ENCODE measurements at places on chromosomes 2 and 18. TPM values are rescaled to one million over a fixed set of nuclear protein-coding genes. Genes with fewer than 3 reads are reported as not detected.

SCN7A gene
- total RNA-seq: 16.4 TPM

HRH4 gene
- under 0.01 TPM for total RNA-seq

DES gene
- 1.6 TPM for total RNA-seq

CCDC178 gene
- 0.29 TPM for total RNA-seq

BUB1 gene
- 65.7 TPM for total RNA-seq

RGPD4 gene
- total RNA-seq: not detected

GNAL gene
- total RNA-seq: 0.15 TPM

MRO gene
- under 0.01 TPM for total RNA-seq

POTEC gene
- not detected for total RNA-seq

COLEC11 gene
- not detected for total RNA-seq

TTN gene
- total RNA-seq: 0.50 TPM

FIGN gene
- total RNA-seq: 1.2 TPM

FEV gene
- total RNA-seq: under 0.01 TPM

CFC1 gene
- total RNA-seq: not detected

HYCC2 gene
- 8.3 TPM for total RNA-seq

ANKRD30B gene
- 0.50 TPM for total RNA-seq

ESPNL gene
- total RNA-seq: 9.8 TPM

SCN9A gene
- total RNA-seq: 40.9 TPM

SULT1C3 gene
- total RNA-seq: not detected

GULP1 gene
- 56.6 TPM for total RNA-seq

PIEZO2 gene
- 3.0 TPM for total RNA-seq

TNFRSF11A gene
- total RNA-seq: 0.66 TPM

TMEM37 gene
- 0.44 TPM for total RNA-seq

RAPGEF4 gene
- 0.66 TPM for total RNA-seq

DNAJC10 gene
- 111 TPM for total RNA-seq

FHOD3 gene
- total RNA-seq: 22.3 TPM

MRPS9 gene
- total RNA-seq: 21.2 TPM
